ENCODE measurements at places on chromosomes 12 and 14. TPM values are rescaled to one million over a fixed set of nuclear protein-coding genes. Genes with fewer than 3 reads are reported as not detected.

DNA sequence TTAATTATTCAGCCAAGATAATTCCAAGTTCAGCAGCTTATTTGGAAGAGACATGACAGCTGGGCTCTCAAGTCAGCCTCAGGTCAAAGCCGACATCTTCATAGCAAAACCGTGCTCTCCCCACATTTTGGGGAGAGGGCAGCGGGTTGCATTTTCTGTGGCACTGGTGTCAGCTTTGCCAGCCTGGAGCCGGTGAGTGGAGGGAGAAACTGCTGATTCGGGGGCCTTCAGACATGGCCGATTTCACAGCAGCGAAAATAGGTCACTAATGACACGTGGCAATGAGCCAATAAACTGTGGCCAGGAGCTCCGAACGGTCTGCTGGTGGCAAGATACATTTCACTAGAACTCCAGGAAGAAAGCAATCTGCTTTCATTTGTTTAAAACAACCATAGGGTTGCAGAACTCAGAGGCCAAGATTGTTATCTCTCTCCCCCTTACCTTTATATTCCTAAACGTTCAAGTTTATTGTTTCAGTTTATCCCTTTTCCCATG lies 173.2 kb downstream of the CAND1 start:
- no peak overlapping the region for H3K27ac ChIP-seq
- H3K36me3 ChIP-seq: no peaks in the 10 kb centered on the region
- no peaks in the 10 kb centered on the region for H3K27me3 ChIP-seq
- no peak for DNase-seq
- H3K4me3 ChIP-seq: peak overlapping the region; percentile 35

DNA sequence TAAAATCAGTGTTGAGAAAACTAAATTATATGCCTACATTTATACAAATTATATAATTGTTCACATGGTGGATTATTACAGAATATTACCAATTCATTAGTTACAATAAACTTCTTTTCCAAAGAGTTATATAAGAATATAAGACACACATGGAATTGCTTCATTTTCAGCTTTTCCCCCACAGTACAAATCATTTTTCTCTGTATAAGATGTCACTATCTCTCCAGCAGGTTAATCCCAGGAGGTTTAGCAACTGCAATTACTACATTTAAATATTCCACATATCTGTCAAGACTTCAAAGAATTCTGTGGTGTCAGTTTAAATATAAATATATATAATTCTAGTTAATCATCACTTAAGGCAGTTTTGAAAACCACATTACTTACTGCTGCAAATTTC lies 59.6 kb upstream of the G2E3 start:
- no peak overlapping the region for H3K4me3 ChIP-seq
- no peak overlapping the region for H3K27ac ChIP-seq
- no peaks in the 10 kb centered on the region for H3K27me3 ChIP-seq
- no peak for DNase-seq
- H3K4me1 ChIP-seq: no peaks in the 10 kb centered on the region
- no peaks in the 10 kb centered on the region for H3K36me3 ChIP-seq

GRCh38 chr14:92154283-92154942 lies 32.6 kb downstream of the CPSF2 start:
- H3K36me3 ChIP-seq: peaks cover 68% of the 10 kb centered on the region
- no peak for DNase-seq
- no peaks in the 10 kb centered on the region for H3K27me3 ChIP-seq

- DNase-seq: no peak
- peaks cover 75% of the 10 kb centered on the region for H3K36me3 ChIP-seq
- no peaks in the 10 kb centered on the region for H3K27me3 ChIP-seq
- H3K4me1 ChIP-seq: peaks cover 3% of the 10 kb centered on the region
Measured at GRCh38 chr12:110726708-110727369, 15.9 kb downstream of the PPP1CC start.

Gene ANKRD9
- 0.04 TPM for total RNA-seq

All from Karpas-422 (cell line).